ENCODE measurements at places on chromosomes 1 and 21. TPM values are rescaled to one million over a fixed set of nuclear protein-coding genes. Genes with fewer than 3 reads are reported as not detected.

DNA sequence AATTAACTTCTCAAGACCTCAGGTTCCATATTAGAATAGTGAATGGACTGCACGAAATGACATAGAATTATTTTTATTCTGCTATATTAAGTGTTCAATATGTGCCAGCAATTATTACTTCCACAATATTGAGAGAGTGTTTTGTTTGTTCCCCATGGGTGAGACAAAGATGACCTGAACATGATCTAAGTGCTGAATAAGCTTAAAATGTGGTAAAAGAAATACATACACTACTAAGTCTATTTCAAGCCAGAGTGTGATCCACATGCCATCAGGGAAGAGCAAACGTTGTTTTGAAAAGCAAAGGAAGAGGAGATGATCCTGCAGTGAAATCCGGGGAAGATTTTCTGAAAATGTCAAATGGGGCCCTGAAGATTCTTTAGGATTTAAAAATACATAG is 59.8 kb upstream of the RUNX1 start:
- no peak for DNase-seq

DNA sequence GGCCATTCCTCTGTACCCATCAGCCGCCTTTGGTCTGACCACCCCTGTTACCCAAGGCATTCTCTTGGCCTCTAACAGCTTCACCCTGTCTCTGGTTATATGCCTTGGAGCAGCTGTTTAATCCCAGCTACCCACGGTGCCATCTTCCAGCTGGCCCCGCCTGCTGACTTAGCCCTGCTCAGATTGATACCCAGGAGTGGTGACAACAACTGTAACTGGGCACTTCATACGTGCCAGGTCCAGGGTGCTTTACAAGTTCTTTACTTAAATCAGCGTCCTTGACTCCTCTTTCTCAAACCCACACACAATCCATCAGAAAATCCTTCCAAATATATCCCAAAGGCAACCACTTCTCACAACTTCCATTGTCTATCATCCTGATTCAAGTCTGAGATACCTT is 37.2 kb upstream of the HMGB4 start:
- no peak for DNase-seq

- DNase-seq: no peak
Measured at GRCh38 chr1:23389837-23390321, 20.2 kb upstream of the ZNF436 start.

Gene KMO
- total RNA-seq: 0.18 TPM

Gene LIN28A
- not detected for total RNA-seq

GRCh38 chr1:100229681-100230443 is 19.8 kb downstream of the DBT start:
- no peak for DNase-seq

DNA sequence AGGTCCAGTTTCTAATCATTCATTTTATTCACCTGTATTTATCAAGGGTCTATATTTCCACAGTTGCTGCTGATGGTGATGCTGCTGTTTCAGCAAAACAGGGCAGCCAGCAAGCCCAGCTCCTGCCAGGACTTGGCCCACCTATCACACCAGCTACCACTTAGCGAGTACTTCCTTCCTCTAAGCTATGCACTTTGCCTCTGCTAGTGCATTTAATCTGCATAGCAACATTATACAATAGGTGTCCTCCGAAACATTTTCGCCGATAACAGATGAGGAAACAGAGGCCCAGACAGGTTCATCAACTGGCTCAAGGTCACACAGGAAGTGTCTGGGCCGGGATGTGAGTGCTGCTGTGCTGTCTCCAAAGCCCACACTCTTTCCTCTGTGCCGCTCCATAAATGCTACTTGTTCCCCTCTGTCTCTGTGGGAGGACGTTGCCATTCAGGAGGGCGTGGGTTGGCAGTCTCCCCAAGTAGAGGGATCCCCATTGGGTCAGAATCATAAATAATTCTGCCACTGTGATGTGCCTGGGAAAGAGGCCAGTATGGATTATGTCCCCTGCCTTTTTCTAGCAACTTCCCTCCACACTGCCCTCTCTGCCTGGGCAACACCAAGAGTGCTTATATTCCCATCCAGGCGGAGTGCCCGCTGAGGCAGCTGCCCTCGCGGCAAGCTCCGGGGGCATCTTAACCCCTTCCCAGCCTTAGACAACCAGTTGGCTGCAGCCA is 9.4 kb upstream of the PLEKHA6 start:
- no peak for DNase-seq

Gene WNT3A
- not detected for total RNA-seq

DNA sequence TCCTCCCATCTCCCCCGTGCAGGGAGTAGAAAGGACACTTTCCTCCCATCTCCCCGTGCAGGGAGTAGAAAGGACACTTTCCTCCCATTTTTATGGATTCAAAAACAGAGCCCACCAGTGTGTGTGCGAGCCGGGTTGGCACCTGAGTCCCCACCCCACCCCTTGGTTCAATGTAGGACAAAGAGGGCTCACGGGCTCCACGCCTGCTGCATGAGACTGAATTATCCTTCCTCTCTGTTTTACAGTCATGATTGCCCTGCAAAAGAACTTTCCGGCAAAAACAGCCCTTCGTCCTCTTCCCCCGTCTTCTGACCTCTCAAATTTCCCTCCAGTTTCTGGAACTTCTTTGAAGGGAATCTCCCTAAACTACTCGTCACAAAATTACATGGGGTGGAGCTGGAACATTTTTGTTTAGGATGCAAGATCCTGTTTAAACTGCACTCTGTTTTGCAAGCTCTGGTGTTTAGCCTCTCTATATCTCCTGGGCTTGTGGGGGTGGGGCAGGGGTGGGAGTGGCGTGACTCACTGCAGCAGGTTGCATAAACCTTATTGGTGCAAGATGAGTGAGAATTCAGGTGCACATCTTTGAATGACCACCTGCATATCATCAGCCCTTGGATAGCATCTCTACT is 99.8 kb downstream of the PSMG1 start:
- DNase-seq: no peak

- DNase-seq: peak; percentile 79
Measured at GRCh38 chr1:160550572-160551034, 27.5 kb upstream of the SLAMF6 start.

Gene SV2A
- 8.2 TPM for total RNA-seq

Gene G0S2
- 5.7 TPM for total RNA-seq

DNA sequence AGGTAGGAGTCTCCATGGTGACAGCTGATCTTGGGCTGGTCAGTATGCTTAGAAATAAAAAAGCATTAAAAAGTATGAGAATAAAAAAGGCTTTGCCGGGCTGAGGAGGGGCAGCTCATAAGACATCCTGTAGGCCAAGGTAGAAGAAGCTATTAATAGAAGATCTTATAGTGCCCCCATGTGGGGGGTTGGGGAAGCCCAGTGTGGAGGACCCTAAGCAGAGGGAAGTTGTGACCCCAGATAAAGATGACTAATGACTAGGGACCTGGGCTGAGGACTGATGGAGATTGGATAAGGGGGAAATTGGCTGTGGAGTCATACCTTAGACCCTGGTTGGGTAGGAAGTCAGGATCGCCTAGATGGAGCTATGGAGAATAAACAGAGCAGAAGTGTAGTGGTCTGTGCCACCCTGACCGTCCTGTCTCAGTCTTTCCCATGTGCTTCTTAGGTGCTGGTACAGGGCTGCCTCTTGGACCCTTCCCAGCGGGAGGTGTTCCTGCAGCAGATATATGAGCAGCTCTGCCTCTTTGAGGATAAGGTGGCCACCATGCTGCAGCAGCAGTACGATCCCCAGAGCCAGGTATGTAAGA is 25.0 kb downstream of the SZT2 start:
- DNase-seq: peak; percentile 87

- DNase-seq: no peak
Measured at GRCh38 chr1:182652933-182653332, 31.5 kb downstream of the RGS8 start.

DNA sequence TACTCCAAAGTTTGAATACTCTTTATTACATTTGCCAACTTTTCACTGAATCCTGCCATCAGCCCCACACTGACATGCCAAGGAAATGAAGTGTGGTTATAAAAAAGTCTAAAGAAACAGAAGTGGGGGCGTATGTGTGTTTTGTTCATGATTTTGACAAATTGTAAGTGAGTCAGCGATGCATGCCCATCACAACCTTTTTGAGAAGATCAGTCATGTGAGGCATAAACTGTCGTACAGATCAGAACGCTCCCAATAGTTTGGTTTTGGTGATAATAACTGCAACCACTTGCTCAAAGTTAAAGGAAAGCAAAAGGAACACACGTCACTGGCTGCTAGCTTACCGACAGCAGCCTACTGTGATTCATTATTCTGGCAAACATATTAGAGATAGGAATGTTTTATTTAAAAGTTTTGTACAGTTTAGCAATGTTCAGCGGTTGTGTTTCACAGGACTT is 95.6 kb downstream of the RGS2 start:
- peak; percentile 30 for DNase-seq

DNA sequence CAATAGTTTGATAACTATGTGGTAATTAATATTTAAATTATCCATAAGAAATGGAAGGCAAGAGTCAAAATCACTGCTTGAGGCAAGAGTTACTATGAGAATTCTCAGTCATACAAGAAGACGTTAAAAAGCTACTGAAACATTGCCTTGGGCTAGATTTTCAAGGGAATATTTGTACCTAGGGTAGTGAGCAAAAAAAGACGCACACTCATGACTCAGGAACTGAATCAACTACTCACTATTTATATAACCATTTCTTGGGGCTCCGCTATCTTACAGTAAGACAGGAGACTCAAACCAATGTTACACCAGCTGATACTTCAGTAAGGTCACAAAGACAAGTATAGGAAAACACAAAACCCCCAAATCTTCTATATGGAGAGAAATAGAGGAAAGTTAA is 151.5 kb upstream of the RNPC3 start:
- no peak for DNase-seq

- DNase-seq: peak; percentile 32
Measured at GRCh38 chr1:25140073-25140797, 92.1 kb downstream of the SYF2 start.

- no peak for DNase-seq
Measured at GRCh38 chr1:155086856-155087535, 8.4 kb downstream of the EFNA3 start.

DNA sequence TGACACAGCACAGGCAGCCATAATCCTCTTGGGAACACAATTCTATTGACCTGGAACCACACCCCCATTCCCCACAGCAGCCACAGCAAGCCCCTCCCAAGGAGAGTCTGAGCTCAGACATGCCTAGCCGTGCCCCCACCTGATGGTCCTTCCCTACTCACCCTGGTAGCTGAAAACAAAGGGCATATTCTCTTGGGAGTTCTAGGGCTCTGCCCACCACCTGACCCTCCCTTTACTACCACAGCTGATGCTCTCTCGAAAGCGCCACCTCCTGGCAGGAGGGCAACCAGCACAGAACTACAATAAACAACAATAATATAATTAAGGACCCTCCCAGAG is 184.8 kb upstream of the COA6 start:
- DNase-seq: peak; percentile 37

DNA sequence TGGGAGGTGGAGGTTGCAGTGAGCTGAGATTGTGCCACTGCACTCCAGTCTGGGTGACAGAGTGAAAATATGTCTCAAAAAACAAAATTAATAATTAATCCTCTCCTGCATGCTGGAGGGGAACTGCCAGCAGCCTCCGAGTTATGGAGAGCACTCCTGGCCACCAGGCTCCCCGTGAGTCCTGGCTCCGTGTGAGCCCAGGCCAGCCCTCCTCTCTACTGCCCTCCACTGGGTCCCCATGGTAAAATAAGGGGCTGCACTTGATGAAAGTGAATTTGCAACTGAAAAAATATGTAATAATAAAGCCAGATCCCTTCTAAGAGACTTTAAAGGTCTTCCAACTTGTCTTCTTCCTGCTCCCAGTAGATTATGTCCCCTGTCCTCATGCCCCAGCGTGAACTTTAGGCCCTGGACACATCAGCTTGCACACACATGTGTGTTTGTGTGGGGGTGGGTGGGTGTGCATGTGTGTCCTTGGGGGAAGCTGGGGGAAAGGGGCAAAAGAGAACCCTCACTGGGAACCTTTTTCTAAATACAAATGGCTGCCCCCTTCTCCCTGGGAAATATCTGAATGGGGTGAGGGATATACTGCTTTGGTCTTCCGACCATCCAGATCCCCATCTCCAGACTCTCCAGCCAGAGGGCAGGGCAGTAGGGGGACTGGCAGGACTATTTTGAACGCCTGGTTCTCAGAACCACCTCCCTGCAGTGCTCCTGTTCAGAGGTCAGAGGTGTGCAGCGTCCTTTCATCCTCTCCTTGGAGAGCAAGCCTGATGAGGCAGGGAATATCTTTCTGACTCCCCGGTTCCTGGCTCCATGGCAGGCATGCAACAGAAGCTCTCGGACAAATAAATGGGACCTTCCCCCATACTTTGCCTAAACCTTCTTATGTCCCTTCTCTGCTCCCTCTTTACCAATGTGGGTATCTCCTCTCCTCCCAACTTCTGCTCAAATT is 26.2 kb downstream of the NEK2 start:
- DNase-seq: peak; percentile 51

GRCh38 chr1:156140879-156141707 is 12.3 kb upstream of the SEMA4A start:
- DNase-seq: peak; percentile 61

DNA sequence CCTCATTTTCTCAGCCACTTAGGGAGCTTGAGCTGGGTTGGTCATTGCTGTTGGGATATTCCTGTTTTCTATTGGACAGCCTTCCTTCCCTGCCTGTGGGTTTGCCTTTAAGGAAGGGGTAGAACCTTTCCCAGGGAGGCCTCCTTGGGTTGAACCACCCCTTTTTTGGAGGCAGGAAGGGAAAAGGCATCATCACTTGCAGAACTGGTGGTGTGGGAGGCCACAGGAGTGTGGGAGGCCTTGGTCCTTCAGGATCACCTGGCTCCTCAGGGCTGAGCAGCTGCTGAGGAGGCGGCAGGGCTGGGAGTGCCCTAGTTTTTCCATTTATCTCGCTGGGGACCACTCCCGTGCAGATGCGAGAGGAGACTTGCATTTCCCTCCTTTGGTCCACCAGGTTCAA is 667 bp upstream of the CYB561D1 start:
- no peak for DNase-seq

DNA sequence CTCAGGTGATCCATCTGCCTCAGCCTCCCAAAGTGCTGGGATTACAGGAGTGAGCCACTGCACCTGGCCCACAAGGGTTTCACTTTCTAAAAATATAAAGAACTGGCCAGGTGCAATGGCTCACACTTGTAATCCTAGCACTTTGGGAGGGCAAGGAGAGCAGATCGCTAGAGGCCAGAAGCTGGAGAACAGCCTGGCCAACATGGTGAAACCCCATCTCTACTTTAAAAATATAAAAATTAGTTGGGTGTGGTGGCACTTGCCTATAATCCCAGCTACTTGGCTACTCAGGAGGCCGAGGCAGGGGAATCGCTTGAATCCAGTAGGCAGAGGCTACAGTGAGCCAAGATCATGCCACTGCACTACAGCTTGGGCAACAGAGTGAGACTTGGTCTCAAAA is 25.7 kb downstream of the MRPL39 start:
- DNase-seq: peak; percentile 22

Gene MTF2
- 70.9 TPM for total RNA-seq

DNA sequence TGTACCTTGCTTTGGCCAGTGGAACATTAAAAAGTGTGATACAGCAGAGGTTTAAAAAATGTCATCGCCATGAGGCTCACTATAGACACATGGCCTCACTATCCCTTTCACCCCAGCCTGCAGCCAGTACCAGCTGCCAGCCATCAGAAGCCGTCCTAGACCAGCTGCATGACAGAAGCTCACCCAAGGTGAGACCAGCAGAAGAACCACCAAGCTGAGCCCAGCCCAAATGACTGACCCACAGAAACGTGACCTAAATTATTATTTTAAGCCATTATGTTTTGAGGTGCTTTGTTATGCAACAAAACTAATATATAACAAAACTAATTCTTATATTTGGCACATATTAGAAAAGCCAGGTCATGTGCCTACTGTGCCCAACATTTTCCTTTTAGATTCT is 91.1 kb downstream of the KCNN3 start:
- no peak for DNase-seq

Gene CD1B
- not detected for total RNA-seq

- DNase-seq: no peak
Measured at GRCh38 chr1:10267319-10267718, 56.9 kb downstream of the KIF1B start.
